Stimulated activated CD8-positive, alpha-beta memory T cell treated with anti-CD3 and anti-CD28 coated beads, Interleukin-15, amount 100 ng/mL, for 4 hours (primary cell): ENCODE measurements at places on chromosomes 5 and 9.
A peak's percentile ranks its signal among the peaks of the same experiment; 100 is the strongest.

GRCh38 chr5:32752411-32752810 lies 41.3 kb downstream of the NPR3 start:
- DNase-seq: no peak

- no peak for DNase-seq
Measured at GRCh38 chr5:41600731-41601130, 90.3 kb upstream of the PLCXD3 start.

- no peak for DNase-seq
Measured at GRCh38 chr9:131517761-131518190, 13.3 kb downstream of the UCK1 start.

GRCh38 chr5:15692706-15693381 lies 192.9 kb downstream of the FBXL7 start:
- DNase-seq: no peak

GRCh38 chr5:10661401-10661800 lies 97.5 kb downstream of the ANKRD33B start:
- no peak for DNase-seq

DNA sequence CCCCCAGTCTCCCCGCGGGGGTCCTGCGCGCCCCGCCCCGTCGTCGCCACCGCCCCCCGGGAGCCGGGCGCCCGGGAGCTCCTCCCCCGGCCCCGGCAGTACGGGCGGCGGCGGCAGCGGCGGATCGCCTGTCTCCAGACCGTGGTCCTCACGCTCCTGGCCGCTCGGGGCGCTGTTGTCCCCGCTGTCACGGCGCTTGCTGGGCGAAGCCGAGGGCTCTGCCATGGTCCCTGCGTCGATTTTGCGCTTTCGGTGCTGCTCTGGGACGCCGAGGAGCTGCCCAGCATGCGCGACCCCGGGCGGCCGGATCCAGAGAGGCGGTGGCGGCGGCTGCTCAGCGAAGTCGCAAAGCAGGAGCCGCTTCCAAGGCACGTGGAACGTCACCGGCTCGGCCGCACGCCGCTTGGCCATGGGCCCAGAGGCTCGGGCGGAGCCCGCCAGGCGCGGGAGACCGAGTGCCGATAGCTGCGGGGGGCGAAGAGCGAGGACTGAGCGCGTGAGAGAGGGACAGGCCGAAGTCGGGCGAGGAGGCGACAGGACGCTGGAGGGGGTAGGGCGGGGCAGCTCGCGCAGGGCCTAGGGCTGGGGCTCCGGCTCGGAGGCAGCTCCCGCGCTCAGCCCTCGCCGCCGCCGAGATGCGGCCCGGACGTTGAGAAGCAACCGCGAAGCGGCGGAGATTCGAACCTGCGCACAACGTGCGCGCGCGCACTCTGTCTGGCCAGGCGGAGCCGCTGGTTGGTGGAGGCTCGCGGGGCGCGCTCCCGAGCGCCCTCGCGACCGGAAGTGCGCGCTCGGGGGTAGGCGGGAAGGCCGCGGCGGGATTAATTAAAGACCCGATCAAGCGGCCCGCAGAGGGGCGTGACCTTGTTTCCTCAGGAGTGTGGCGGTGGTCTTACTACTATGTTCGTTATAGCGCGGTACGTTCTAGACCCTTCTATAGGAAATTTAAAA lies at the start of gene C9orf40:
C9orf40 (minus strand) TSS at position 712 of the 951 bp plus-strand sequence; CDS start at position 411, 301 bp downstream.
- DNase-seq: peak; percentile 83

- DNase-seq: no peak
Measured at GRCh38 chr9:133714606-133715294, 23.4 kb downstream of the SARDH start.

DNA sequence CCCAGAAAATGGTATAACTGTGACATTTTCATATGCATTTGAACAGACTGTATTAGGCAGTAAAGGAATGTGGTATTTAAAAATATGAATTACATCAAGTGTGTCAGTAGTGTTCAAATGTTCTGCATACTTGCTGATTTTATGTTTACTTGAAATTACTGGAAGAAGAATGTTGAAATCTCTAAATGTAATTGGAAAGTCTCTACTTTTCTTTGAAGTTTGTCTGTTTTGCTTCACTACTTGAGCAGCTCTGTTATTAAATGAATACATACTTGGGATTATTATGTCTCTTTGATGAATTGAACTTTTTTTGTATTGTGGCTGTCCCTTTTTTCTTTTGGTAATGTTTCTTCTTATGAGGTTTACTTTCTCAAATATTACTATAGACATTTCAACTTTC lies 205.6 kb downstream of the TAF11L14 start:
- DNase-seq: no peak

DNA sequence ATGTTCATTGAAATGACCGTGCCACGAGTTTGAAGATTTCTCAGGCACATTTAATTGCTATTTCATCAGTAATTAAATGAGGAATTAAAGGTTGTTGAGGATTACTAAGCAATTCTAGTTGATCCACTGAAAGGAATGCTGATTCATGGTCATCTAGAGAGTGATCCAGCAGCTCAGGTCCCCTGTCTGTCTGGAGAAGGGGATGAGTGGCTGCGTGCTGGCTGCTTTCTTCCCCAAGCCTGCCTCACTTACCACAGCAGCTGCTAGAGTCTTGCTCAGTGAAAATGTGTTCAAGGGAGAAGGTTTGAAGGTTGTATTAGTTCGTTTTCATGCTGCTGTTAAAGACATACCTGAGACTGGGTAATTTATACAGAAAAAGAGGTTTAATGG lies 7.8 kb upstream of the TGFBI start:
- no peak for DNase-seq

GRCh38 chr5:149888280-149888679 lies 56.3 kb downstream of the PDE6A start:
- no peak for DNase-seq

- DNase-seq: no peak
Measured at GRCh38 chr5:171650597-171650996, 135.0 kb upstream of the SMIM23 start.

GRCh38 chr9:5052838-5053237 lies 67.8 kb downstream of the JAK2 start:
- no peak for DNase-seq

DNA sequence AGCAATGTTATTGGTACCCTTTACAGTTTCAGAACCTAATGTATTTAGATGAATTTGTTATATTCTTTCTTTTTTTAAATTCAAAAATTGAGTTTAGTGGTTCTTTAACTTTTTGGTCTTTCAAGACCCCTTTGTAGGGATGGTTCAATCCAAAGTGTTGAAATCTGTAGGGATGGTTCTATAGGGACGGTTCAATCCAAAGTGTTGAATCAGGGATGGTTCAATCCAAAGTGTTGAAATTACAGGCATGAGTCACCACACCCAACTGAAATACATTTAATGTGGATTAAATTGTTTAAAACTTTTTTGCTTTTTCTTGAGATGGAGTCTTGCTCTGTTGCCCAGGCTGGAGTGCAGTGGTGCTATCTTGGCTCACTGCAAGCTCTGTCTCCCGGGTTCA lies 30.6 kb downstream of the SNX2 start:
- no peak for DNase-seq

GRCh38 chr9:4366591-4367330 lies 66.9 kb upstream of the GLIS3 start:
- no peak for DNase-seq

DNA sequence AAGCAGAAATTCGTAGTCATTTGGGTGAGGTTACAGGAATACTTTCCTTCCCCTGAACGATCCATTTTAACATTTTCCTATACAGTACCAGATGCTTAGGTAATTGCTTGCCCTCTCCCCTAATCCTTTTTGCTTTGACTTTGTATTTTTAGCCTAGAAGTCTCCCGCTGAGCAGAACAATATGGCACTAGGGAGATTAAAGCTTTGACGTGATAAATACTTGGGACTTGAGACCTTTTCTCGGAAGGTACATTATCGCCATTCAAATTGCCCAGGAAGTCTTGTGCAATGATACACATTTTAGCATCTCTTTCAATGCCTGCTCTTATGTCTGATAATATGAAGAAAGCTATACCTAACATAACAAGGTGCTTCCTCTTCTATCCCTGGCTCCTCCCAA lies 22.9 kb upstream of the SPATA31C2 start:
- no peak for DNase-seq

- no peak for DNase-seq
Measured at GRCh38 chr5:30890377-30890776, 303.1 kb upstream of the CDH6 start.

GRCh38 chr5:54227759-54228158 lies 82.6 kb downstream of the ARL15 start:
- no peak for DNase-seq

- DNase-seq: no peak
Measured at GRCh38 chr9:136387217-136387616, 12.8 kb downstream of the SNAPC4 start.

GRCh38 chr9:36858805-36859375 lies 175.2 kb downstream of the PAX5 start:
- no peak for DNase-seq

DNA sequence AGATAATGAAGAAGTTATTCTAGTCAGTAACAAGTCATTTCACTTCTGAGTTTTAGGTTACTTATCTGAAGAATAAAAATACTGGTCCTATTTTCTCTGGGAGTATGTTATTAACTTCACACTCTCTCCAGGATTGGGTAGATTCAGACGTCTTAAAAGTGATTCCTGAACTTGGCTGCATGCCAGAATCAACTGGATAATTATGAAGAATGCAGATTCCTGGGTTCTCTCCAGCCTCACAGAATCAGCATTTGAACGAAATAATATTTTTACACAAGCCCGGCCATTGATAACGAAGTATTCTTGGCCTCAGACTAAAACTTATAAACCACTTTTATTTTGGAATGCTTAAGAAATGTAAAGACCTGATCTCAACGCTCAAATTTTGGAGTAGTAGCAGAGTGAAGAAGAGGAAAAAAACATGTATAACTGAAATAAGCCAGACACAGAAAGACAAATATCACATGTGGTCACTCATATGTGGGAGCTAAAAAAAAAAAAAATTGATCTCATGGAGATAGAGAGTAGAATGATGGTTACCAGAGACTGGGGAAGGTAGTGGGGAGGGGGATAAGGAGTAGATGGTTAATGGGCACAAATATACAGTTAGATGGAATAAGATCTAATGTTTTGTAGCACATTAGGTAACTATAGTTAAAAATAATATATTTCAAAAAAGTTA lies 507.3 kb downstream of the ISL1 start:
- no peak for DNase-seq

DNA sequence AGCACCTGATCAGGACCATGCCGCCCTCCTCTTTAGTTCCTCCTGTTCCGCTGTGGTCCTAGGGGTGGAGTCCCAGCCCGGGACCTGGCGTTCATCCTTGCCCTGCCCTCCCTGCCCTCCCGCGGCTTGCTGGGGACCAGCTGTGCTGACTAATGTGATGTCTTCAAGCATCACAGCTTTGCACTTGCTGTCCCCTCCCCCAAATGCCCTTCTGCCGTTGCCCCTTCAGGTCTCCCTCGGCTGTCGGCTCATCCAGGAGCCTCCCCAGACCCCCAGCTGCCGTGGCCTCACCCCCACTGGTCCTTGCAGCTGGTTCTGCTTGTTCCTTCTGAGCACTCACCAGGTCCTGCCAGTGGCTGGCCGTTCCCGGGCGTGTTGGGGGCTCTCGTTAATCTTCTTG lies 19.9 kb downstream of the RXRA start:
- DNase-seq: no peak

DNA sequence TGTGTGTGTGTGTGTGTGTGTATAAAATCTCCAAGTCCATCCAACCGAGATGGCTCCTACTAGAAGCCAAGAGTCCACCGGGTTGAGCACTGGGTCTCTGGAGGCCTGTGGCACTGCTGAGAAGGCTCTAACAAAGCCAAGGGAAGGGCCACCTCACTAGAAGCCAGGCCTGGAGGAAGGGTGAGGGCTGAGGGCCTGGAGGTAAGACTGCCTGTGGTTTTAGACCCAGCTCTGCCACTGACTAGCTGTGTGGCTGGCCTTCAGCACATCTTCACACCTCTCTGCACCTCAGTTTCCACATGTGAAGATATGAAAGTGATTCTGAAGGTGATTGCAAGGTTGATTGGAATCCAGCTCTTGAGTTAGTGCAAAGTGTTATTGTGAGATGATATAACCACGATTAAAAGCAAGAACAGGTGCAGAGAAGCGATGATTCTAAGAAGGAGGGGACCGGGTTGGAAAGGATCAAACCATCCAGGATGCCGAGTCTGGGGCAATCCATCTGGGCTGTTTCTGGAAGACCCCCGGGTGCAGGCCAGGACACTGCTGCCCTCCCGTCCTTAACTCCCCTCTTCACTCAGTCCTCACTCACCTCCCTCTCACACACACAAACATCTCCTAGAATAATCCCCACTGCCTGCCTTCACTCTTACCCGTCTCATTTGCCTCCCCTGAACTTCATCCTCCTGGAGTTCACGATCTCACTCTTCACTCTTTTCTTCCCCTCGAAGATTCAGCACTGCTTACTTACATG lies 2.3 kb downstream of the IL4 start:
- DNase-seq: no peak
